GM13976 (cell line): ENCODE measurements at places on chromosomes 4 and X.

DNA sequence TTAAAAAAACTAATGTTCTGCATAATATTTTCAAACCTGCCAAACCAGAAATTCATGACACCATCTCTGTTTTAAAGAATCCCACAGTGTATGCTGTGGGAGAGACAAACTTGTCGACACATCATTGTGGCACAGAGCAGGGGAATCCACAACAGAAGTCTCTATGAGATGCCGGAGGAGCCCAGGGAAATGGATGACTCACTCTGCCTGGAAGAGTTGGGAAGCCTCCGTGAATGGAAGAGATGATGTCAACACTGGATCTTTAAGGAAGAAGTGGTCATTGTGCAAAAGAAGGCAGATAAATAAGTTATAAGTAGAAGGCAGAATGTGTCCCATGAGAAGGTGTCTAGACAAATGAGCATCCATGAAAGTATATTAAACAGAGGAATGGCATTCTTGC is 595.1 kb downstream of the RAB28 start:
- DNase-seq, result no peak

DNA sequence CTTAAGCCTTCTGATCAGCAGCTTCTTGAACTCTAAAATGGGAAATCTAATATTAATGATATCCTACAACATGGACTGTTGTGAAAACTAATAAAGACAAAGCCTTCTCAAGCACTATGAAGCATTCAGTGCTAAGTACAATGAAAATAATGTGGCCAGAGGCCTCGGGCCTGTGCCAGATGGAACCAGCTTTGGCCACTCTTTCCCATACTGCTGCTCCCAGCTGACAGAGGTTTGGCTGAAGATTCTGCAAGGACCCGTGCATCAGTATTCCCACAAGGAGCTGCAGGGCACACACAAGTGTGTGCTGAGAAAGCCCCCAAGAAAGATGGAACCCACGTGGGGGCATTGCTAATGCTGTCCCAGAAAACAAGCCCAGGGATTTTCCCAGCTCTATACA is 60.5 kb upstream of the RPL34 start:
- no peak for DNase-seq

DNA sequence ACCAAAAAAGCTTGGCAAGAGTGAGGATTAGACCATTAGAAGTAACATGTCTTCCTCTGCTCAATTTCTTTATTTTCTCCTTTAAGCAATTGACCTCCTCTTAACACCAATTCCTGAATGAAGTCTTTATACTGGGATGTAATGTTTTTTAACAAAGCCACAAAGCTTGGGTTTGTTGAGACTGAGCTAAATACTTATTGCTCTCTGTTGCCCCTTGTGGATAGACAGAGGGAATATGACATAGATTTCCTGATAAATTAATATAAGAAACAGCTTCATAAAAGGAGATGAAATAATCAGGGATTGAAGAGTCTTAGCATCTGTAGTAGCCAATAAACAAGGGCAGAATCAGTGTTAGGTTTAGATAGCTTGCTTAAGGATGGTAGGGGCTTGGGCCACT is 57.6 kb downstream of the CCDC160 start:
- DNase-seq, result no peak

GRCh38 chr4:41554905-41555304 is 16.9 kb downstream of the LIMCH1 start:
- DNase-seq, result no peak

DNA sequence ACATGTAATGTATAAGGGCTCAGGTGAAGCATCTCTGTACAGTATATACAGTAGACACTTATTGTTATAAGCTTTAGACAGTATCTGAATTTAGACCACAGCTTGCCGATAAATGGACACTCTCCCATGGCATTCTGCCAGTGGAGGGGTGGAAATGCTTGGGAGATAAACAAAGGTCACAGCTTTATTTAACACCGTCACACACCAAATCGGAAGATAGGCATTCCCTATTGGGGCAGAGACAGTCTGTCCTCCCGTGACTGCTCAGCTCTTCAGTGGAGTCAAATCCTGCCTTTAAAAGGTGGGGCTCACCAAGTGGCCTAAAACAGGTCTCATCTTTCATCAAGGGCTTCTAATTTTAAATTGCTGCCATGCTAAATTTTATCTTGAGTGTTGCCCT is 178.8 kb downstream of the CAMK2D start:
- no peak for DNase-seq

DNA sequence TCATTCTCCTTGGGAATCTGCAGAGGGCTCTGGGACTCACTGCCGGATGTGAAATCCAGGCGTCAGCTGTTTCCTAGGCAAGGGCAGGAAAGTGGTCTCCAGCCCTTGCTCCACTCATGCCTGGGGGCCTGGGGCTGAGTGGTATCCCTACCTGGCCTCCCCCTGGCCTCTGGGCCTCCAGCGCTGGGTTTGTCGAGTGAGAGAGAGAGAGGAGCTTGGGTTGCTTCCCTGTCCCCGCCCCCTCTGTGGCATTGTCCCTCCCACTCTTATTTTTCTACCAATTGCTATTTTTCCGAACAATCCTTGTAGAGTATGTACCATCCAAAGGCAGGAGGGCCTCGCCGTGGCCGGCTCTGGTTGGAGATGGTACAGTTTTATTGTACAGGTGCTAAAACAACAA is 53.1 kb downstream of the ELF4 start:
- DNase-seq, result no peak
